ENCODE measurements at places on chromosomes 5 and 9.

- no peak for DNase-seq
Observed at GRCh38 chr5:40235471-40236400, 444.0 kb upstream of the PTGER4 start.

GRCh38 chr5:168612123-168612522, 33.0 kb upstream of the PANK3 start:
- DNase-seq, result peak; percentile 15

DNA sequence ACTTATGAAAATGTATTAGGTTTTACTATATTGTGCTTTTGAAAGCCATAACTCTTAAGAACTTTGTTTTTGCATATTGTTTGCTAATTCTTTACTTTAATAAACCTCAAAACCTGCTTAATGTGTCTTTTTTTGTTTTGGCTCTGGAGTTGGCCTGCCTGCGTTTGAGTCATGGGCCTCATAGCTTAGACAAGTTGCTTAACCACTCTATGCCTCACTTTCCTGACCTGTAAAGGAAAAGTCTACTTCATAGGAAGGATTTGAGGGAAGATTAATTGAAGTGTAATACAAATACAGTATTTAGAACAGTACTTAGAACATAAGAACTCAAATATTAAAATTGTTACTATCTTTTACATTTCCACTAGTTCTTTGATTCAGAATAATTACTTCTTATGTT, 10.3 kb downstream of the SMIM32 start:
- no peak for DNase-seq

GRCh38 chr5:179281694-179282093, 63.6 kb downstream of the ADAMTS2 start:
- DNase-seq, result no peak

DNA sequence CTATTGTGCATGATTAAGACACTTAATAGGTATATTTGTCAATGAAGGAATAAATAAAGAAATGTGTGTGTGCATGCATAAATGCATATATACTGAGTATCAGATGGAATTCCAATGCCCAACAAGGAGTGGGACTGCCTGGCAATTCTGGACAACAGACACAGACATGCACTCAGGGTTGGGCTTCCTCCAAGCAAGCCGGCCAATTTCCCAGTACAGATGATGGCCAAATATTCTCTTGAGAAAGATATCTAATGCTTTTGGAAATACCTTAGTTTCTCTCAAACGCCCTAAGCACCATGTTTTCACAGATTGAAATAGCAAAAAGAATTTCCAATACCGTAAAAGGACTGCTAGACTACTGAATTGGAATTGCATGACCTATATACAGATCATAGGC, 11.1 kb downstream of the FTMT start:
- DNase-seq, result no peak

GRCh38 chr9:11338130-11338529, 725.3 kb upstream of the PTPRD start:
- DNase-seq, result no peak
